ENCODE measurements at places on chromosomes 5 and 9. TPM values are rescaled to one million over a fixed set of nuclear protein-coding genes. Genes with fewer than 3 reads are reported as not detected.

The SLC6A19 gene
- not detected for total RNA-seq

The ORM1 gene
- not detected for total RNA-seq

The PCDHGC5 gene
- total RNA-seq = 1.1 TPM

The DEPDC1B gene
- 32.4 TPM for total RNA-seq

The GRM6 gene
- total RNA-seq = not detected

The RLN1 gene
- total RNA-seq = not detected

The PWWP2A gene
- total RNA-seq = 22.9 TPM

The NKD2 gene
- not detected for total RNA-seq

The PLPP1 gene
- 24.9 TPM for total RNA-seq

The SHB gene
- total RNA-seq = 18.5 TPM

The IFNA8 gene
- not detected for total RNA-seq

The SARDH gene
- total RNA-seq = 0.40 TPM

The PLAC8L1 gene
- not detected for total RNA-seq

The SLC45A2 gene
- total RNA-seq = not detected

Data from thoracic aorta endothelial cell (primary cell).